Activated naive CD8-positive, alpha-beta T cell treated with anti-CD3 and anti-CD28 coated beads for 36 hours (primary cell): ENCODE measurements at places on chromosomes 5 and 9. TPM values are rescaled to one million over a fixed set of nuclear protein-coding genes. Genes with fewer than 3 reads are reported as not detected.

SELENOP gene
- total RNA-seq, result not detected

GEMIN5 gene
- total RNA-seq, result 41.9 TPM

STPG3 gene
- not detected for total RNA-seq

DNA sequence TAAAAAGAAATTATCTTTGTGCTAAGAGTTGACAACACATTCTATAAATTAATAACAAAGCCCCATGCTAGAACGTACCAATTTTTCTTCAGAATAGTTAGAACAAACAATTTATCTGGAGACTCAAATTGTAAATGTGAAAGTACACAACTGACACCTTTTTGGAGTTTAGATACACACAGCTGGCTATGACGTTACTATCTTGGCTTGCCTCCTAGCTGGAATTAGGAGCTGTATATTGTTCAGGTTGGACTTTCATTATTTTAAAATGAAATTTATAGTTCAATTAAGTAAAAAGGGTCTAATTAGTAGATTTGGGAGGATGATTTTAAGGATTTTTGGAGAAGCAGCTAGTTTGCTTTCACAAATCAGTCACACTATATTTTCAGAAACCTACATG lies 393.9 kb upstream of the RIOK2 start:
- no peak overlapping the region for H3K4me3 ChIP-seq
- H3K27ac ChIP-seq, result no peak overlapping the region
- H3K27me3 ChIP-seq, result no peaks in the 10 kb centered on the region
- H3K36me3 ChIP-seq, result no peaks in the 10 kb centered on the region
- DNase-seq, result no peak

DNA sequence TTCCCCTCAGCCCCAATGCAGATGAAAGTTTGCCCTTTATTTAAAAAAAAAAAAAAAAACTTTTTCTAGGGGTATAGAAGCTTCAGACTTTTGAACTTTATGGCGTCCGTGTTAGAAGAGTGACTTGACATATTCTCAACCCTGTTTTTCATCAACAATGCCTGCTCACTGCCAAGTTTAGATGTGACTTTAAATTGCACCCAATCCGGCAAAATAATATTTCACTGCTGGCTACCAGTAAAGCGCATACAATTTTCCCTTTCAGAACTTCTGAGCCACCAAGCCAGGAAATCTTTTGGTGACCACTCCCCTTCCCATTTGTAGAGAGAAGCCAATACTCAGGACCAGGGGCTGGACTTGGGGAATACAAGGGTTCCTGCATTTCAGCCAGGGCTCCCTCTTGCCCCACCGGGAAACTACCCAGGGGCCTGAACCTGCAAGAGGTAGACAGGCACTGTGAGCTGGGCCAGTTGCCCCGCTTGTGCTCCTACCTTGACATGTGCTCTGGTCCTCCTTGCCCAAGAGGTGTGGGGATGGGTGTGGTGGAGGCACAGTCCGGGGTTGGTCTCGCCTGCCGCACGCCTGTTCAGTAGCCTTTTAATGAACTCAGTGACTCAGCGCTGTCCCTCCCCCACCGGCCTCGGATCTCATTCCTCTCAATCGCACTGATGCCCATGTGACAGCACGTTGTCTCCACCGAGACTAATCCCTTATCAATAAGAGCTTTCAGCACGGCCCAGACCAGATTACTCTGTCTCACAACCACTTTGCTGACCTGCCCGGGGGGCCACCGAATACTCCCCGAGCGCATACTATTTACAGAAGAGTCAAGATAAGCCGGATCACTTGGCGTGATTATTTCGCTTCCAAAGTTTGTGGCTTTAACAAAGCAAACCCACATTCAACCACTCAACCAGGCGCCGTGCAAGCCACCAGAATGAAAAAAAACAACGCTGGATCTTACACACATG lies 226.4 kb downstream of the DCP2 start:
- H3K27ac ChIP-seq, result no peak overlapping the region
- no peaks in the 10 kb centered on the region for H3K4me1 ChIP-seq
- H3K36me3 ChIP-seq, result no peaks in the 10 kb centered on the region

GRCh38 chr9:98775831-98776441 lies 20.4 kb downstream of the ANKS6 start:
- no peak overlapping the region for H3K4me3 ChIP-seq
- DNase-seq, result peak; percentile 30
- no peaks in the 10 kb centered on the region for H3K4me1 ChIP-seq
- H3K27me3 ChIP-seq, result no peaks in the 10 kb centered on the region

- no peaks in the 10 kb centered on the region for H3K36me3 ChIP-seq
- no peaks in the 10 kb centered on the region for H3K27me3 ChIP-seq
- H3K4me1 ChIP-seq, result no peaks in the 10 kb centered on the region
- DNase-seq, result no peak
- no peak overlapping the region for H3K4me3 ChIP-seq
- no peak overlapping the region for H3K27ac ChIP-seq
Measured at GRCh38 chr9:102434545-102434944, 560.6 kb upstream of the CYLC2 start.

DNA sequence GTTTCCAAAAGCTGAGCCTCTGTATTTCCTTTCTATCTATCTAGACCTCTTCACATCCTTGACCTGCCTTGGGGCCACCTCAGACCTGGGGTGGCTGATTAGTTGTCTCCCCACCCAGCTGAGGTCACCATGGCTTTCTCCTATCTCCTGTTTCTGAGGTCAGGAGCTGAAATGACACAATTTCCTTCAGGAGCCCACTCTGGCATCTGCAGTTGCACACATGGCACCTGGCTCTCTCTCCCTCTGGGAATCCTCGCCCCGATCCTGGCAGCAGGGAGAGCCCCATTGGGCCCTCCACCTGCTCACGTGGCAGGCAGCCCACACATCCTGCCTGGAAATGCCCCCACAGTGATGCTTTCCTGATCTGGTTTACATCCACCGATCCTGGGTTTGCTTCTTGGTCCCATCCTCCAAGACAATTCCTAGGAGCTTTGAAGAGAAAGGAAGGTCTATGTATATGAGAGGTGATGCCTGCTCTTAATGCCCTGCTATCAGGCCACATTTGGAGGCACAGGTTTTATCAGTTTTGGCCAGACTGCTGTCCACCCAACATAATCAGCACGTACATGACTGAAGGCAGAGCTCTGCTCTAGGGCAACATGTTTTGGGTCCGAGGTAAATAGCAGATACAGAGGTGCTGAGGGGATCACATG lies 53.7 kb downstream of the MARCHF3 start:
- no peak overlapping the region for H3K4me3 ChIP-seq
- H3K27me3 ChIP-seq, result no peaks in the 10 kb centered on the region
- peaks cover 26% of the 10 kb centered on the region for H3K4me1 ChIP-seq
- no peaks in the 10 kb centered on the region for H3K36me3 ChIP-seq

- H3K27me3 ChIP-seq, result peaks cover 77% of the 10 kb centered on the region
- peaks cover 2% of the 10 kb centered on the region for H3K36me3 ChIP-seq
- no peak overlapping the region for H3K27ac ChIP-seq
- H3K4me1 ChIP-seq, result peaks cover 6% of the 10 kb centered on the region
- peak; percentile 56 for DNase-seq
Measured at GRCh38 chr5:112417931-112418658, 982 bp downstream of the EPB41L4A start.

TMEM174 gene
- not detected for total RNA-seq

PCDHA11 gene
- total RNA-seq, result not detected

GRCh38 chr9:79581794-79582193 lies 10.0 kb downstream of the TLE4 start:
- H3K4me3 ChIP-seq, result peak overlapping the region; percentile 60
- no peaks in the 10 kb centered on the region for H3K27me3 ChIP-seq
- peak; percentile 18 for DNase-seq
- H3K36me3 ChIP-seq, result peaks cover 44% of the 10 kb centered on the region
- H3K4me1 ChIP-seq, result peaks cover 79% of the 10 kb centered on the region
- peak overlapping the region; percentile 39 for H3K27ac ChIP-seq

DNA sequence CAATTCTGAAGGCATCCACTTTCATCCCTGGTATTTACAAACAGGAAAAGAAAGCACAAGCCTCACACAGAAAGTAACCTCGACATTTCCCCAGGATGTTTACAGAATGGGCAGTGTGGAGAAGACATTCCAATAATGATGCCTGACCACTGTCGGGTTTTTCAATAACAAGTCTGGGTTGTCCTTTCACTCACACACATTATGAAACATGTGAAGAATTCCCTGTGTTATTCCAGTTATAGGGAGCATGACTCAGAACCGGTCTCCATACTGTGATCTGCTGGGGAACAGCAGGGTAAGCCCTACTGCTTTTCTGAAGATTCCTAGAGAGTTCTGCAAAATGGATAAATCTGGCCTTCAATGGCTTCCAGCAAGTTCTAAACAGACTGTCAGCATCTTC lies 155.3 kb downstream of the ADAMTS12 start:
- no peak for DNase-seq
- no peaks in the 10 kb centered on the region for H3K36me3 ChIP-seq
- no peak overlapping the region for H3K27ac ChIP-seq
- H3K4me1 ChIP-seq, result no peaks in the 10 kb centered on the region
- no peak overlapping the region for H3K4me3 ChIP-seq
- no peaks in the 10 kb centered on the region for H3K27me3 ChIP-seq

DNA sequence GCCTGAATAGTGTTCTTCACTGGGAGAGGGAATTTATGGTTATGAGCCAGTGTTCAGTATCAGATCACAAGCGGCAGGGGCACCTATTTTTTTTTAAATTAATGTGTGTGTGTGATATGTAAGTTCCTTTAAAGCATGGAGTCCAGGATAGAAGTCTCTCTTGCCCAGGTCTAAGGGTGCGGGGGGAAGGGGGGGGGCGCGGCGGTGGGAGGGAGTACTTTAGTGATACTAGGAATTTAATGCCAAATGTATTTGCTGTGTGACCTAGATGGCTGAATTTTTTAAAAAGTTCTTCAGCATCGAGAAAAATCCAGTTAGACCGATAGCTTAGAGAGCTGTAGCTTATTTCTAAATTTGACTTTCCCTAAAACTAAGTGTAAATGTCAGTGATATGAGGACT lies 1.5 kb upstream of the FCHO2 start:
- peaks cover 60% of the 10 kb centered on the region for H3K27me3 ChIP-seq
- no peak overlapping the region for H3K4me3 ChIP-seq
- H3K36me3 ChIP-seq, result no peaks in the 10 kb centered on the region
- no peak for DNase-seq

- H3K36me3 ChIP-seq, result no peaks in the 10 kb centered on the region
- H3K4me1 ChIP-seq, result no peaks in the 10 kb centered on the region
- peaks cover 42% of the 10 kb centered on the region for H3K27me3 ChIP-seq
- H3K4me3 ChIP-seq, result no peak overlapping the region
- no peak overlapping the region for H3K27ac ChIP-seq
Measured at GRCh38 chr5:38879078-38879460, 33.3 kb downstream of the OSMR start.

DNA sequence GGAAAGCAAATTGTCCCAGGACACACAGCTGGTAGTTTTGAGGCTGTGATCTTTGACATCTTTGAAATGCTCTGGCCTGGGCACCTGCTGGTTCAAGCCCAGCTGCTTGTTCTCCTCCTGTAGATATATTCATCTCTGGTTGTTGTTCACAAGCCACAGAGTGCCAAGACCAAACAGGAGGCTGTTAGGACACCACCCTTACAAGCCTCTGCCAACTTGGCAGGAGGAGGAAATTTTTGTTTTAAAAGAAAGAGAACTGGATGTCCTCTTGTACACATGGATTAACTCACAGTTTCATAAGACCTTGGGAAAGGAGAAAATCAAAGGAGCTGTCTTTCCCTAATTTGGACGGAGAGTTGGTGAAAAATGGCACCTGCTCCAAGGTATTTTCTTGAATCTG lies 8.5 kb upstream of the ZFP62 start:
- no peak overlapping the region for H3K27ac ChIP-seq
- no peaks in the 10 kb centered on the region for H3K36me3 ChIP-seq
- H3K27me3 ChIP-seq, result no peaks in the 10 kb centered on the region
- no peak overlapping the region for H3K4me3 ChIP-seq
- no peak for DNase-seq
- H3K4me1 ChIP-seq, result peaks cover 8% of the 10 kb centered on the region

SPINK7 gene
- total RNA-seq, result not detected

PCDHGB1 gene
- total RNA-seq, result not detected

- no peak overlapping the region for H3K27ac ChIP-seq
- H3K4me3 ChIP-seq, result peak overlapping the region; percentile 32
Measured at GRCh38 chr9:71446473-71447411, 321.6 kb downstream of the CEMIP2 start.

GRCh38 chr5:106637275-106637674 lies 1033.5 kb downstream of the EFNA5 start:
- no peaks in the 10 kb centered on the region for H3K36me3 ChIP-seq
- H3K4me3 ChIP-seq, result no peak overlapping the region
- H3K4me1 ChIP-seq, result no peaks in the 10 kb centered on the region
- no peak for DNase-seq
- no peaks in the 10 kb centered on the region for H3K27me3 ChIP-seq

LPAR1 gene
- not detected for total RNA-seq

TMC1 gene
- not detected for total RNA-seq

DNA sequence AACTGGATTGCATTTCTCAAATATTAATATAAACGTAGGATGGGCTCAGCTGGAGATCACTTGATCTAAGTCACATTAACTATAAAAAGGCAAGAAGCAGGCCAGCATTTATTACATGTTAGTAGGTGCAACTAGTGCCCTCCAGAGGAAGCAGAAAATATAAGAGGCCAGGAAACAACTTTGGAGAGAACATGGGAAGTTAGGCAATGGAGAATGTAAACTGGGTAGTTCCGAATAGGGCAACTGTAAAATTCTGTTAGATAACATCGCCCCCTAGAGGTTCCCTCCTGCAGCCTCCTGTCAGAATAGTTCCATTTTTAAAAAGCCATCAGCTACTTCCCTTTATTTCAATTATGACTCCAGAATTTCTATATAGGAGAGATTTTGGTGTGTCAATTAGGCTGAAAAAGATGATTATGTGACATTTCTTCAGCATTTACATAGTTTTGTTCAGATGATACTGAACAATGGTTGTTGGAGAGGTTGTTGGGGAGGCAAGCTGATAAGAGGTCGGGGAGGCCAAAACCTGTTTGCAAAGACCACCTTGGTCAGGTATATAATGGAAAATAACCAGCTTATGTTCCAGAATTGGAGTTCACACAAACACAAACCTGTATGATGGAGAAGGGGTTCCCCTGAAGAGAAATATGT lies 22.4 kb downstream of the CCL28 start:
- H3K27ac ChIP-seq, result no peak overlapping the region
- no peak overlapping the region for H3K4me3 ChIP-seq
- H3K4me1 ChIP-seq, result peaks cover 28% of the 10 kb centered on the region
- peaks cover 18% of the 10 kb centered on the region for H3K36me3 ChIP-seq
- DNase-seq, result peak; percentile 16
- no peaks in the 10 kb centered on the region for H3K27me3 ChIP-seq

ANKRD55 gene
- total RNA-seq, result 0.50 TPM

- no peak overlapping the region for H3K27ac ChIP-seq
- H3K27me3 ChIP-seq, result no peaks in the 10 kb centered on the region
- H3K36me3 ChIP-seq, result peaks cover 19% of the 10 kb centered on the region
- DNase-seq, result no peak
- peaks cover 63% of the 10 kb centered on the region for H3K4me1 ChIP-seq
Measured at GRCh38 chr5:126849101-126849678, 72.3 kb downstream of the LMNB1 start.

SEMA6A gene
- not detected for total RNA-seq
